ENCODE measurements at places on chromosomes 5 and 9.

- H3K4me3 ChIP-seq = peak overlapping the region; percentile 5
- DNase-seq = peak; percentile 67
- no peaks in the 10 kb centered on the region for H3K27me3 ChIP-seq
- peak overlapping the region; percentile 94 for H3K27ac ChIP-seq
These were observed 172.3 kb downstream of the GNA14 start for GRCh38 chr9:77475641-77476473.

DNA sequence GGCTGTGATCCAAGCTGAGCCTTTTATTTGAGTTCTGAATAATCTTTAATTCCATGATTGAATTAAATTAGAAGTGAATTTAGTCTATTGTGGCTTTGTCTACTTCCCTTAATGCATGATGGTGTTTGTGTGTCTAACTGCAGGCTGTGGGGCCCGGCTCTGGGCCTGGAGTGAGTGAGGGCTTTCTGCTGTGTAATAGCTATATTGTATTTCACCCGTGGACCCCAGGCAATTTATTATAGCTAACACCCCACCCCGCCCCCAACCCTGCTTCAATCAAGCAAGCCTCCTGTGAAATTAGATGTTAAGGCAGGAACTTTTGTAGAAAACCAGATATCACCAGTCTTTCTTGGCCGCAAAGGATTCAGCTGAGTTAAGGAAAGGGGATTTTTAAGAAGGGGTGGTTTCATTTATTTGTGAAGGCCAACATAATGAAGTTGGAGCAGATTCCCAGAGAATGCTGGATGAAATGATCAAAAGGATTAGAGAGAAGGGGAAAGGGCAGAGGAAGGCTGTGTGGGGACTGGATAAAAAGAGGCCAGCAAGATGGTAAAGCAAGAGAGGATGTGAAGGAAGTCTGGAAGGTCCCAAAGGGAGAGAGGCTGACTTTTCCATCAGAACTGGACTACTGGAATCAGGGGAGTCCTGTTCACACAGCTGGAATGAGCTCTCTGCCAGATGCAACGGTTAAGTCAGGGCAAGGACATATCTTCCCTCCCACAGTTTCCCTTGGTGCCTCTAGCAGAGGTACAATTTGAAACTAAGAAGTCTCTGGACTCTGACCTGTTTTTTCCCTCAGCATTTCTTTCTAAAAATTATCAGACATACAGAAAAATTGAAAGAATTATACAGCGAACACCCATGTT lies 125.3 kb upstream of the SAP30L start:
- H3K27me3 ChIP-seq = no peaks in the 10 kb centered on the region
- H3K4me1 ChIP-seq = peaks cover 2% of the 10 kb centered on the region
- no peak overlapping the region for H3K4me3 ChIP-seq
- H3K27ac ChIP-seq = no peak overlapping the region
- peaks cover 6% of the 10 kb centered on the region for H3K36me3 ChIP-seq

- no peak for DNase-seq
- H3K36me3 ChIP-seq = no peaks in the 10 kb centered on the region
- H3K4me3 ChIP-seq = no peak overlapping the region
- H3K27ac ChIP-seq = no peak overlapping the region
- no peaks in the 10 kb centered on the region for H3K4me1 ChIP-seq
- H3K27me3 ChIP-seq = peaks cover 2% of the 10 kb centered on the region
These were observed 38.6 kb upstream of the PCSK5 start for GRCh38 chr9:75851917-75852316.

- no peak for DNase-seq
- H3K27ac ChIP-seq = peak overlapping the region; percentile 52
- peaks cover 67% of the 10 kb centered on the region for H3K4me1 ChIP-seq
- H3K27me3 ChIP-seq = no peaks in the 10 kb centered on the region
- H3K36me3 ChIP-seq = peaks cover 2% of the 10 kb centered on the region
These were observed 94.4 kb upstream of the IL6ST start for GRCh38 chr5:56088967-56089829.

DNA sequence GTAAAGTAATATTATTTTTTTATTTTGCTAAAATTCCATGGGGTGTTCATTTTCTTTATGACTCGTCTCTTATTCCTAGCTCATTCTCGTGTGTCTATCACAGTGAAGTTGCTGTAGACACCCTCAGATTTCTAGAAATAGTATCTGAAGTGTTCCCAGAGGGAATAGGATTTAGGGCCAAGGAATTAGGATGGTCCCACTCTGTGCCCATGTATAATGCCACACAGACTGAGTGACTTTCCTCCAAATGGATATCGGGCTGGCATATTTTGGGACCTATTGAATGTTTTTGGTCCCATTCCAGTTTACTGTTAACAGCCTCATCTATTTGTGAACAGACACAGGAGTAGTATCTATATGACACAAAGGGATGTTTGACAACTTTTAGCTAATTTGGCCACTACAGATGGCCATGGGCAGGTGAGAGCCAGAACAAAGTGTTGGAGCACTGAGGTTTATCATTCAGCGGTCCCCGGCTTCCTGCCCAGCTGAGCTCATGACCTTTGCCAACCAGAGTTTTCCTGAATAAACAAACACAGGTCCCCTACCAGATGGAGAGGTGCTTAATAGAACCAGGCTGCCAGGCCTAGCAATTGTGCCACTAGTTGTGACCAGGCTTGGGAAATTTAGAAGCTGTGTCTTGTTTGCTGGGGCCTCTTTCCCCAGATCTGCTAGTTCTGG lies 46.9 kb downstream of the MAP1B start:
- no peaks in the 10 kb centered on the region for H3K4me1 ChIP-seq
- no peak for DNase-seq
- no peaks in the 10 kb centered on the region for H3K36me3 ChIP-seq
- H3K27ac ChIP-seq = no peak overlapping the region
- H3K27me3 ChIP-seq = peaks cover 9% of the 10 kb centered on the region
- no peak overlapping the region for H3K4me3 ChIP-seq

DNA sequence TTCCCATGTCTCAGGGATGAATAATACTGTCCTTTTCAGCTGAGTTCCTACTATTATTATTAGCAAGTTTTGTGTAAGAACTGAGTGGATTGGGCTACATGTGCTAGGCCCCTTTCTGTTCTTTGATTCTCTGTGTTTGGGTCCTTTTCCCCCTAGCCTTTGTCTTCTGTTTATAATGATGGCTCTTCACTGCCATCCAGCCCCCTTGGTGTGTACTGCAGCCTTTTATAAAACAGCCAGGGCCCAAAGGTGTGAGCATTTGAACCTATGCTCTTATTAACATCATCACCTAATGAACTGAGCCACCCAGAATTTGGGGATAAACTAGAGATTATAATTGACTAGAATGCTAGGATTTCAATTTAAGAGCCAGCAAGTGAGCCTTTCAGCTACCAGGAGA lies 52.6 kb downstream of the PLAC8L1 start:
- H3K4me3 ChIP-seq = no peak overlapping the region
- no peaks in the 10 kb centered on the region for H3K4me1 ChIP-seq
- DNase-seq = no peak
- H3K27ac ChIP-seq = no peak overlapping the region
- peaks cover 22% of the 10 kb centered on the region for H3K27me3 ChIP-seq

DNA sequence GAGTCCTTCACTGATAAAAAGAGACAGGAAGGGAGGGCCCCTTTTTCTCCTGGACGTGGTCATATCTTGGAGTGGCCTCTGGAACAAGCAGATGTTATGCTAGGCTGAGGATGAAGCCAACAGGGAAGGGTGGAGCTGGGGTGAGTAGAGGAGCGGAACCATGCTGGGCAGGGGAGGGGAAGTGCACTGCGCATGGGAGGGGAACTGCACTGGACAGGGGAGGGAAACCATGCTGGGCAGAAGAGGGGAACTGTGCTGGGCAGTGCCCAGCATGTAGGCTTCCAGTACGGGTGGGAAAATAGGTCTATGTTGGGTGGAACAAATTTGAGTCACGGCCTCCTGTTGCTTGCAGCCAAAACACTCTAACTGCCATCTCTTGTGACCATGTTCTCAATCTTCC lies 19.3 kb upstream of the IRX4 start:
- no peaks in the 10 kb centered on the region for H3K4me1 ChIP-seq
- no peak overlapping the region for H3K4me3 ChIP-seq
- H3K27ac ChIP-seq = no peak overlapping the region
- no peak for DNase-seq
- H3K36me3 ChIP-seq = no peaks in the 10 kb centered on the region
- peaks cover 1% of the 10 kb centered on the region for H3K27me3 ChIP-seq

DNA sequence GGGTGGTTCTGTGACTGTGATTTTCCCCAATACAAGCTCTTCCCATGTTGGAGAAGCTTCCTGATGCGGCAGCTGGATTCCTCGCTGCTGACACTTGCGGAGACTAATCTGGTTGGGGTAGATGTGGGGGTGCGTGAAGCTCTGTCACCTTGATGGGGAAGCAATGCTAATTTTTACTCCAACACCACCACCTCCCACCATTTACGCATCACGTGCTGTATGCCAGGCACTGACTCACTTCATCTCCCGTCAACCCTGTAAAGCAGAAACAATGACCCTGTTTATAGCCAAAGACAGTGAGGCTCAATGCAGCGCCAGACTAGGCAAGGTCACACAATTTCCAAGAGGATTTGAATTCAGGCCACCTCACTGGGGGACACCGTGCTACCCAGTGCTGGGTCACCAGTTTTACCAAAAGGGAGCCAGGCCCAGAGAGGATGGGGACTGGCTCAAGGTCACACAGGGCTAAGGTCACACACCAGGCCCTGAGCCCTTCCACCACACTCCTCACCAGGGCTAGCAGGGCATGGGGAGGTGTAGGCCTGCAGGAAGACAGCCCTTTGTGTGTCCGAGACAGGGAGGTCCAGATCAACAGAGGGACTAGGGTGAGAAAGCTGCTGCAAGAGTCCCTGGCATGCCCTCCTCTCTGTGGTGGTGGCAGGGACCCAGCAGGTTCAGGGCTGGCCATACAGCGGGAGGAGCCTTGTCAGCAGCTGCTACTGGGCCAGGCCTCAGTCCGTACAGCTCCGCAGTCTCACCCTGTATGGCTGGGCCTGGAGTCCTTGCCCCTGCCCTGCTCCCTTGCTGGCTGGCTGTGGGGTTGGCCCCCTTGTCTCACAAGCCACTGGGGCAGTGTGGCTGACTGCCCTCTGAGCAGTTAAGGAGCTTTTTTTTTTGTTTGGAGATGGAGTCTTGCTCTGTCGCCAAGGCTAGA lies 3.3 kb downstream of the STKLD1 start:
- no peak for DNase-seq
- H3K36me3 ChIP-seq = peaks cover 8% of the 10 kb centered on the region
- no peak overlapping the region for H3K27ac ChIP-seq
- peaks cover 2% of the 10 kb centered on the region for H3K27me3 ChIP-seq
- no peak overlapping the region for H3K4me3 ChIP-seq
- peaks cover 14% of the 10 kb centered on the region for H3K4me1 ChIP-seq

DNA sequence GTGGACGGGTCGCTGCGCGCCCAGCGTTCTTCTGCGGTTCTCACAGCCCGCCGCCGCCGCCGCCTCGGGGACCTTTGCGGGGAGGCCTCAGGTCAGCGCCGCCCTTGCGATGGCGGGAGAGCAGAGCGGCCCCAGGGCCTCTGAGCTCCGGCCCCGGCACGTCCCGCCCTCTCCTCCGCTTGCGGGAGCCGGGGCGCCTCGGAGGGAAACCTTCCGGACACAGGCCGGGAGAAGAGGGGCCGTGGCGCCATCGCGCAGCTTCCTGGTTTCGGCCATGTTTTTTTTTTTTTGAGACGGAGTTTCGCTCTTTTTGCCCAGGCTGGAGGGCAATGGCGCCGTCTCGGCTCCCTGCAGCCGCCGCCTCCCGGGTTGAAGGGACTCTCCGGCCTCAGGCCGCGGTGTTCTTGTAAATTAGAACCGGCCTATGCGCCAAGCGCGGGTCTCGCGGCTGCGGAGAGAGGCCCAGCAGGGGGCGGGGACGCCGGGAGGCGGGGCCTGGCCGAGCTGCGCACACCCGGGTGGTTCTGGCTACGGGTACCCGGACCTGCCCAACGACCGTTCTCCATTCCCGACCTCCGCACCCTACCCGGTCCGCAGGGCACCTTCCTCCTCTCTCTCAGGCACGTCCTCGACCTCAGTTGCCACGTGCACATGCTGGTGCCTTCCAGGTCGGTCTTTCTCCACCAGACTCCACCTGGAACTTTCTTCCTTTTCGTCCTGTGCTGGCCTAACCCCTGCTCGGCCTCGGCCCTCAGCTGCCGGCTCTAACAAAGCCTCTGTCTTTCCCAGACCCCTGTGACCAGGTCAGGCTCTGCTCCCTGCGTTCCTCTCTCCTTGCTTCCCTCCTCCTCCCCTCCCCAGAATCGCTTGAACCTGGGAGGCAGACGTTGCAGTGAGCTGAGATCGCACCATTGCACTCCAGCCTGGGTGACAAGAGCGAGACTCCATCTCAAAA lies 28.8 kb upstream of the MGAT1 start:
- peaks cover 40% of the 10 kb centered on the region for H3K4me1 ChIP-seq
- H3K36me3 ChIP-seq = peaks cover 64% of the 10 kb centered on the region
- H3K27me3 ChIP-seq = no peaks in the 10 kb centered on the region
- H3K4me3 ChIP-seq = peak overlapping the region; percentile 92
- H3K27ac ChIP-seq = peak overlapping the region; percentile 96
- DNase-seq = peak; percentile 75

All from activated CD4-positive, alpha-beta T cell treated with anti-CD3 and anti-CD28 coated beads, Interleukin-2, amount 10 ng/mL, durations not matched to agents 7 days and 5 days (primary cell).